ENCODE measurements at places on chromosomes 6 and 20.

- DNase-seq = no peak
Observed at GRCh38 chr20:18009116-18009515, 40.3 kb downstream of the MGME1 start.

DNA sequence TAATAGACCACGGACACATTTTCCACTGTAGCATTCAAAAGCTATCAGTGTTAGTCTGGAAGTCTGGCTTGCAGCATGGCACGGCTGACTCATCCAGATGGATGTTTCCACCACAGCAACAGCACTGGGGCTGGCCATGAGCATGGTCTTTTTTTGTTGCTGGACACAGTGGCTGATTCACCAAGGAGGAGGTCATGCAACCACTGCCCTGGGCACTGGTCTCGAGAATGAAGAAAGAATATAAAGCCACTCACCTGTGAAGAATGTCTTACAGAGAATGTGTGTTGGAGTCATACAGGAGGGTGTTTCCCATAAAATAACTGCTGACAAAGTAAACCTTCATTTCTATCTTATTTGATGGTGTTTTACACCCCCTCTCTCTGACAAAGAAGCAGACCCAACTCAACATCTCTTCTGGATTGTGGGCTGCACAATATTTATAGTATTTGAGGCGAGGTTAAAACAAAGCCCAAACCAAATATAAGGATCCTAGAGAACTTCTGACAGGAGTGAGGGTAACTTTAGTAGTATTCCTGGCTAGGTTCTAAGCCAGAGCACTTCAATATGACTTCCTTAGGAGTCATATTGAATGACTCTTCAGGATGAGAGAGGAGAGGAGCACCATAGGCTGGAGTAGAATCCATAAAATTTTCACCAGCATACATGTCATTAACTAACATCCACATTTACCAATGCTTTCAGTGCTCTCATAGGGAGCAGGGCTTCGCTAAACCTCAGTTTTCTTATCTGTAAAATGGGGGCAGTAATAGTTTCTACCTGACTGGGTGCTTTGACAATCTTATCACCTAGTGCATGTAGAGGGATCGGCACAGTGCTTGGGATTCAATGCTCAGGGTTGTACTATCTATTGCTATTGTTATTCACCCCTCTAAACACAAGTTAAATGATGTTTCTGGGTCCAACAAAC lies 121.4 kb downstream of the KIF13A start:
- peak; percentile 94 for DNase-seq

GRCh38 chr20:62202083-62202395 lies 18.0 kb downstream of the HRH3 start:
- no peak for DNase-seq

DNA sequence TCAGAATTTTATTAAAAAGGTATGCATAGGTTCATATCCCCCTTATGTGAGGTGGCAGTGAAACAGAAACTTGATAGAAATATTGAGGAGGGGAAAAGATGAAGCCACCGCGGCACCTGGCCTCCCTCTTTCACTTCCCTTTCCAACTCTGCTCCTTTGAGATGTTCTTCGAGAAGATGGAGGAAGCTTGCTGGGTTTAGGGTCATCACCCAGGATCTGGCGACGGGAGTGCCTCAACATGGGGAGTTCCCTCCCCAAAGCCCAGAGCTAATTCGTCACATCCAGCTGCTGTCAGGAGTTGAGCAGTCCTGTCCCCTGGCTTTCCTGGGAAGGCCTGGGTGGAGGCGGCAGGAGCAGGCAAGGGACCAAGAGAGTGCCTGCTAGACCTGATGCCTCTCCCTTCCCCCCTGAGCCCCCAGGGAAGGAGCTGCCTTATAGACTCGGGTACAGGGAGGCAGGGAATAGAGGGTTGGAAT lies 29.1 kb downstream of the RREB1 start:
- no peak for DNase-seq

DNA sequence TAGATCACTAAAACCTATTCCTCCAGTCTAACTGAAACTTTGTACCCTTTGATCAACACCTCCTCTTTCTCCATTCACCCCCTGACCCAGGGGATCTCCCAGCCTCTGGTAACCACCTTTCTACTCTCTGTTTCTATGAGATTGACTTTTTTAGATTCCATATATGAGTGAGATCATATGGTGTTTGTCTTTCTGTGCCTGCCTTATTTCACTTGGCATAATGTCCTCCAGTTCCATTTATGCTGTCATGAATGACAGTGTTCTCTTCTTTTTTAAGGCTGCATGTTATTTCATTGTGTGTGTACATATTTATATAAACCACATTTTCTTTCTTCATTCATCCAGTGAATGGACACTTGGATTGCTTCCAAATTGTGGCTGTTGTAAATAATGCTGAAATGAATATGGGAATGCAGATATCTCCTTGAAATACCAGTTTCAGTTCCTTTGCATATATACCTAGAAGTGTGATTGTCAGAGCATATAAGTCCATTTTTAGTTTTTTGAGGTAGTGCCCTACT lies 57.7 kb downstream of the DHX35 start:
- no peak for DNase-seq

All from brain microvascular endothelial cell (primary cell).